Mucosa of descending colon (tissue), 3 donors: ENCODE measurements at places on chromosomes 7 and 10.
A peak's percentile ranks its signal among the peaks of the same experiment; 100 is the strongest.

- no peak for DNase-seq
These were observed 40.0 kb upstream of the FOXL3 start for GRCh38 chr7:249989-250388.

DNA sequence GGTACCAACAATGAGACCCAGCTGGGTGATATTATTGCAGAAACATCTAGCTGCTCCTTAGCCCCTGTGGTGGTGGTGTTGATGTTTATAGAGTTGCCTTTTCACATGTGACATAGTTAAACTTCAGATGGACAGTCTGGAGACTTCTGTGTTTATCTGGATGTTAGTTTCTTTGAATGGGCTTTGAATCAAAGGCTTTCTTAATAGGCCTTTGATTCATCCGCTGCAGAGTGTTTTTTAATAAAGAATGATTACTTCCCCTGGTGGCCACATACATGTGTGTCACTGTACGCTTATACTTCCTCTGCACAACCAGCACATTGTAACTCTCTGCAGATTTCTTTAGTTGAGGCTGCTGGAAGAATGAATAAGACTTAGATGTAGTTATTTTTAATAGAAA lies 221.0 kb downstream of the DYNC1I1 start:
- no peak for DNase-seq

DNA sequence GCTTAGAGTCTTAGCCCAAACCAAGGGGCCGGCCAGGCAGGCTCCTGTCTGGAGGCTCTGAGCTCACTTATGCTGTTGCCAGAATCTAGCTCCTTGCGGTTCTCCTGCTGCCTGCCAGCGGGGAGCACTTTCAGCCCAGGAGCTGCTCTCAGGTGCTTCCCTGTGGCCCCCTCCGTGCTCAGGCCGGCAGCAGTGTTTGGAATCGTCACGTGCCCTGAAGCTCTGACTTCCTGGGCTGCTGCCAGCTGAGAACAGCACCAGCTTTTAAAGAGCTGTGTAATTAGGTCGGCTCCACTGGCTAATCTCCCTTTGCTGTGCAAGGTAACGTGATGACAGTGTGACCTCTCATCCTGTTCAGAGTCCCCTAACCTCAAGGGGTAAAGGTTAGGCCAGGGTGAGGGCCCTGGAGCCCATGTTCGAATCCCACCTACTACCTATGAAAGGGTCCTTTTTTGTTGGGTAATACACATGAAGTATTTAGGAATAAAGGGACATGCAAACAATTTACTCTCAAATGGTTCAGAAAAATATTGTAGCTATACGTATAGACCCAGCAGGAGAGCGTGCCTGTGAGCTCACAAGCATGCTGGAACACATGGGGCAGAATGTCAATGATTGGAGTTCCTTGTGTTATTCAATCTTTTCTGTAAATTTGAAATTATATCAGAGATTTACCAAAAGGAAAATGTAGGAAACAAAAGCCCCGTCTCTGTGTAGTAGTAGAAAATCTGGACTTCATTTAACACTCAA lies 16.6 kb downstream of the ZNF862 start:
- peak; percentile 72 for DNase-seq

DNA sequence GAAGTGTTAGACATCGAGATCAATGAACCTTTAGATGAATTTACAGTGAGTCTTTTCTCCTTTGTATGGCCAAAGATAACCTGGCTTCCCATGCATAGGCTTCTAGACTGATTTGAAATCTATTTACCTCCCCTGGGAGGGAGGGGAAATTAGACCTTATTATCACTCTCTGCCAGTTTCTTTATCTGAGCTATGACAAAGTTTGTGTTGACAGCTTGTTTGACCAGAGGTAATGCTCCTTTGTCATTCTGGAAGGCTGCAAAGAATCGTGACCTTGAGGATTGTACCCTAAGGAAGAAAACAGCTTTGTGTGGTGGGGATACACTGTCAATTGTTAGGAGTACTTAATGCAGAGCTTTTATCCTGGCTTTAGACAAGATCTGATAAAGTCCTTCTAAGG lies 36.4 kb downstream of the RBM33 start:
- DNase-seq, result no peak

- no peak for DNase-seq
These were observed 138.0 kb downstream of the CACNB2 start for GRCh38 chr10:18278181-18278580.

DNA sequence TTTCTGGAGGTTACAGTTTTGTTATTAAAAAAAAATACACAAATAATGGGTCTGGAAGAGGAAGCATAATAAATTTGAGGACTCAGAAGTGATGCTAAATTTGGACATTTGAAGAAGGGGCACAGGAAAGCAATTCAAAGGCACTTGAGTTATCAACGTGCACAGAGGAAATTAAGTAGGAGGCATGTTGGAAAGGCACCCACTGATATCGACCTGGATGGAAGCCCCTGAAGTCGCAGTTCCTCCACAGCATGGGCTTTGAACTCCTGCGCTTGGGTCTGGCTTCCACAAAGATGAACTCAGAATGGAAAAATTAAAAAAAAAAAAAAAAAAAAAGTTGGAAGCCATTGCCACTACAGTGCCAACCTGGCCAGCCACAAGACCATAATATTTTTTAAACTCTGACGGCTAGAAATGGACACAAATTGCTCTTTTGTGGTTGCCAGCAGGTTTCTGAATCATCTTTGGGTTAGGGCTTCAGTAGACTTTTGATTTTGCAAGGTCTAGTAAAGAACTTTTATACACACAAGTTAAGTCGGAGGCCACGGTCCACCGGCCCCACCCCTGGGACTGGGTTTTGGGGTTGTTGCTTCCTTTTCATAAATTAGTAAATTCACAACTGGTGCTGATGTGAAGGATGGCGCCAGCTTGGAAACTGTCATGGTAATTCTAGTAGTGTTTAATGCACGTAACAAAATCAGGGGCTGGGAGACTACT lies 21.6 kb downstream of the JCAD start:
- DNase-seq, result no peak

- DNase-seq, result no peak
These were observed 630.1 kb downstream of the SORCS1 start for GRCh38 chr10:106534441-106534840.

DNA sequence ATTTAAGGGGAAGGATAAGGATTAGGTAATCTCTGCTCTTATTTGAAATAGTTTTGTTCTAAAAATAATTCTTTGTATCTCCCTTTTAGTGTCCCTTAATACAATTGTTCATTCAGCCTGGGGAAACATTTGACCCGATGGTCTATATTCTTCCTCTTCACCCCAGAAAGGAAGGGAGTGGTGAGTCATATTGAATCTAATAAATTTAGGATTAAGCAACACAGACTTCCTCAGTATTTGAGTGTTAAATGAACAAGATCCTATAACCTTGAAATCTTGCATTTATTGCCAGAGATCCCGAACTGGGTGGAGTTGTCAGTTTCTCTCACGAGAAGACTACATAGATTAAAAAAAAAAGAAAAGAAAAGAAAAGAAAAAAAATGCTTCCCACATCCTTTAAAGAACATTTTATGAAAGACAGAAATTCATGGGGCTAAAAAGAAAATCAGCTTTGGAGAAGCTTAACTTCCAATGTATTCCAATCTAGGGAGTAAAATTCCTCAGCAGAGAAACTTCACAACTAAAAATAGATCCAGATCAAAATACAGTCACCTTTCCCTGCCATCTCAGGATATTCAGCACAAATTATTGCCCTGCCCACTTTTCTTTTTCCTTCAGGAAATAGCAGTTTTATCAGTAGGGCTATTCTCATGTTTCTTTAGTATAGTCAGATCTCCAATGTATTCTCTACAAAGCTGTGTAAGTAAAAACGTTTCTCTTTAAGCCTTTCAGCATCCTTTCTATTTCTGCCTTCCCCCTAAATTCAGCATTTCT lies 82.2 kb downstream of the SEMA3D start:
- DNase-seq, result no peak
